Stimulated activated naive CD8-positive, alpha-beta T cell treated with anti-CD3 and anti-CD28 coated beads, Interleukin-15, Interleukin-2, amounts not matched to agents 100 U/mL and 50 U/mL, for 24 hours (primary cell): ENCODE measurements at places on chromosomes 11 and 22.
A peak's percentile ranks its signal among the peaks of the same experiment; 100 is the strongest.

GRCh38 chr11:72237112-72237931 lies 6.7 kb downstream of the PHOX2A start:
- no peak for DNase-seq

DNA sequence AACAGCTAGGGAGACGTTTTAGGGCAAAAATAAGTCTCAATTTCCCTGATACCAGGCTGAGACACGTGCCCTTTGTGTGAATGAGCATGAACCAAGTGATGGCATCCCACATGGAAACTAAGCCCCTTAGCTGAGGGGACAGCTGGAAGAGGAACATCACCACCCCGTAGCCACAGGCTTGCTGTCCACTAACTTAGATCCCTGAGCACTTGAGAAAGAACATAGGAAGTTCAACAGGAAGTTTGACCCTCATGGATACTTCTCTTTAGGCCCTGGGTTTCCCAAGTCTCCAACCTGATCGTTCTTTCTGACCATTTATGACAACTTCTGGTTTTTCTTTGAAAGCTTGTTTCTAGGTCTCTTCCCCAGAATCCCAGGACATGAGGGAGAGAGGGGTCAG lies 11.6 kb upstream of the CKAP5 start:
- DNase-seq: no peak

DNA sequence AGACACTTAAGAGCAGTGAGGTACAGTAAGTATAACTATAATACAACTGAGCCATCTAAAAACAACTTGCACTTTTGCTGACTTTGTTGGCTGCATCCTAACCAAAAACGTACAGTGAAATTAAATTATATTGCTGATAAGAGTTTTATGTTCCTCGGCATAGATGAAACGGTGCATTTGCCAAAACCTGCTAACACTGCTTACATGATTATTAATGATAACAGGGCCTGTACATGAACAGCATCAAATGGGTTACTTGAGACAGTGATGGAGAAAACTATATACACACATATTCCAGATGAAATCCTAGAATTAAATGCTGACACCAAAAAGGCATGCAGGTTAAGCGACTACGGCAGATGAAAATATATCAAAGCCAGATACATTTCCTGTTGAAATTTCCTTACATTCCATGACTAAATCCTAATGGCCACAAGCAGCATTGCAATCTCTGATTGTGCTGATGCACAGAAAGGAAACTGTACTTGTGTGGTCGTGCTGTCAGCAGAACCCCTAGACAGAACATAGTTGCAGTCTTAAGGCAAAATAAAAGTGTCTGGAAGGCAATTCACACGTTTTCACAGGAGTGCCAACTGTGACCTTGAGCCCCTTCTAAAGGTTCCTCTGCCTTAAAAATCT lies 143.9 kb downstream of the CADM1 start:
- no peak for DNase-seq

DNA sequence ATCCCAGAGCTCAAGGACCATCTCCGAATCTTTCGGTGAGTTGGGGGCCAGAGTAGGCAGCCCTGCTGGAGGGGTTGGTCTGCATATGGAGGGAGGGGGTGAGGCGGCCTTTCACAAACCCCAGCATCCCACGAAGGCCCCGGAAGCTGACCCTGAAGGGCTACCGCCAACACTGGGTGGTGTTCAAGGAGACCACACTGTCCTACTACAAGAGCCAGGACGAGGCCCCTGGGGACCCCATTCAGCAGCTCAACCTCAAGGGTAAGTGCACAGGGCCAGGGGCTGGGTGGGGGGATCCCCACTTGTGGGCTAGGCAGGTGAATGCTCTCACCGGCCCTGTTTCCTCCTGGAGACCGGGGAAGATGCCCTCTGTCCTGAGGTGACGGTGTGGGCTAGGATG lies 6.2 kb downstream of the TRPT1 start:
- no peak for DNase-seq

GRCh38 chr22:26584010-26584409 lies 5.9 kb downstream of the TPST2 start:
- DNase-seq: no peak

DNA sequence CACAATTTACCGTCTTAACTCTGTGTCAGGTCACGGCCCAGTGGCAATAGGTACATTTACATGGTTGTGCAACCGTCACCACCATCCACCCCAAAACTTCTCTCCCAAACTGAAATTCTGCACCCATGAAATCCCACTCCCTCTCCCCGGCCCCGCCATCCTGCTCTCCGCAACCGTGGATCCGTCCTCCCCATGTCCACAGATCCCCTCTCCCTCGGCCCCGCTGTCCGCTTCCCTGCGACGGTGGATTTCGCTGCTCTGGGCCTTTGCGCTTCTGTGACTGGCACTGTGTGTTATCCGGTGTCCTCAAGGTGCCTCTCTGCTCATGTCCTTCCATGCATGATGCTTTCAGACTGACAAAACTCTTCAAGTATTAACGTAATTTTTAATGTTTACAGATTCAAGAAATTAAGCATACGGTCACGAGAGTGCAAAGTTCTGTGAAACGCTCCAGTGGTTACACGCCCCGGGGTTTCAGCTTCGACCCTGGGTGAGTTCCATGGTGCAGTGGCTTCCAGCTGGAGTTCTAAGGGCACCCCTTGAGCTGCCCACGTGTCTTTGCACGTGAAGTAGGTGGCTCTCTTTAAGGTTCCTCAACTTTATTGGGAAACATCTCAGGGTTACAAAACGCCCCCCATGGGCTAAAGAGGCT lies 76.4 kb downstream of the KCNQ1 start:
- no peak for DNase-seq

DNA sequence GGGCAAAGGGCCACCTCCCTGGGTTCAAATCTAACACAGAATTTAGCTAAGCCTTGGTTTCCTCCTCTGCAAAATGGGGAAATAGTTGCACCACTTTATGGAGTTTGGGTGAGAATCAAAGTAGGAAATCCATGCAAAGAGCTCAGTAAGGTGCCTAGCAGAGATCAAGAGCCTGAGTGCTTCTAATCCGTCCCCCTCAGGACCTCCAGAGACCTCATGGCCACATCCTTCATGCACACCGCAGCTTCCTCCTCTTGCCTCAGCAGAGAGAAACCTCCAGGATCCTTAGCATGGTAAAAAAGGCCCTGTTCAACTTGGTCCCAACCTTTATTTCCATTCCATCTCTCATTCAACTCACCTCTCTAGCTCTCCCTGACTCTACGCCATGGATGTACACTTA lies 37.8 kb upstream of the NAV2 start:
- no peak for DNase-seq

DNA sequence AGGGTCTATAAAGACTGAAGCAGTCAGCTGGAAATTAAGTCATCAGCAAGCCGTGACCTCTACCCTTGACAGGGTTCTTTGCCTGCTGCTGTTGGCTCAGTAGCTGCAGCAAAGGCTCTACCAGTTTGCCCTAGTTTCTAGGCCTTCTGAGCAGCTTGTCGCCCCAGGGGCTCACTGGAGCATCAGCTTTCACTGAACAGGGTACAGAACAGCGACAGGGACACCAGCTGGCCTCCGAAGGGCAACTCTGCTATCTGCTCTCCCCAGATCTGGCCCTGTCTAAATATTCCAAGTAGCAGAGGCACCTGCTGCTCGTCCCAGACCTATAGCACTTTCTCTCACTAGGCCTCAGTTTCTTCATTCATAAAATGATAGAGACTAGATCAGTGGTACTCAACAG lies 42.4 kb downstream of the SMCO4 start:
- DNase-seq: no peak

- DNase-seq: no peak
Observed at GRCh38 chr22:46547883-46548244, 10.4 kb upstream of the CELSR1 start.

DNA sequence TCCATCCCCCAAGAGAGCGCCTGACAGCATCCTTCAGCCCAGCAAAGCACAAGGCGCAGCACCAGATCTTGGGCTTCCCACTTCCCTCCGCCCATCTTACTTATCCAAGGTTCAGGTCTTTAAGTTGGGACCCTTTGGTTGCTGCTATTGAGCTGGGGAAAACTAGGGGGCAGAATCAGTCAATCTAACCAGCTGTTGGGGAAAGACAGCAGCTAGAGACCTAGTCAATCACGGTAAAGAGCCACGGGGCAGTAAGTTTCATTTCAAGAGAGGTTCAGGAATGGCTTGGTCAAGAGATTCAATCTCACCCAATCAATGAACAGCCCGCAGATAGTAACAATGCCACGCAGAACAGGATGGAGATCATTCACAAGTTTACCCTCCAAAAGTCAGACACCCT lies 1.7 kb downstream of the ABTB2 start:
- DNase-seq: no peak

- DNase-seq: no peak
Observed at GRCh38 chr11:10426475-10426874, 28.6 kb upstream of the AMPD3 start.

DNA sequence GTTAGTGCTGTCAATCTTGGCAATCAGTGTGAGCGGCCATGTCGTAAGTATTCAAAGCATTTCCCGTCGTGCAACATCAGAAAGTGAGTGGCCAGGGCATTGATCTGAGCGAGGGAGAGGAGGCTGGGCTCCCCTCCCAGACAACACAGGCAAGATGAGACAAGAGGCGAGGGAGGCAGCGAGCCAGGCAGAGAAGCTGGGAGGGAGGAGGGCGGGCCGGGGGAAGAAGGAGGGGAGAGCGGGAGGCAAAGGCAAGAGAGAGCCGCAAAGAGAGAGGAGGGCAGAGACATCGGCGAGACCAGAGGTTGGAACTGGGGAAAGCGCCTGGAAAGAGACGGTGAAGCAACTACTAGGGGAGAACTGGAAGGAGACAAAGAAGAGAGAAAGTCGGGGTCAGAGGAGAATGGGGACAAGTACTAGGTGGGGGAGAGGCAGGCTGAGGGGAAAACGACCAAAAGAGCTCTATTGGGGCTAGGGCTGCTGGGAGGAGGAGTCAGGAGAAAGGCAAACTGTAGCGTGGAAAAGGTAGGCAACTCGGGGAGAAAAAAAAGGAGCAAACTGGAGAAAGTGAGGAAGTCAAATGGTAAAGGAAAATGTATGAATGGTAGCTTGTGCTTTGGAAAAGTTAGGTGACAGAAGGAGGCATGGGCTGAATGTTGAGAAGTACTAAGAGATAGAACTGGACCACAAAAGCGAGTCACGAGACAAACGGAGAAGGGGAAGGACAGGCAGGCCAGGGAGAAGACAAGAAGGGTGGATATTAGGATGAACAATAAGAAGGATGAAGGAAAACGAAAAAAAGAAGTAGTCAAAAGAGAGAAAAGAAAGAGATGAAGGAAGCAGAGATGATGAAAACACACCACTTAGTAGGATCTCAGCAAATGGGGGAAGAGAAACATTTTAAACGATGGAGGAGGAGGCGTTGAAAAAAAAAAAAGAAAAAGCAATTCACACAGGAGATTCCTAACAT lies 130.5 kb upstream of the C11orf58 start:
- no peak for DNase-seq

GRCh38 chr11:124891373-124891861 lies 6.2 kb downstream of the ROBO4 start:
- no peak for DNase-seq

GRCh38 chr22:17159504-17159951 lies 451 bp upstream of the HDHD5 start:
- DNase-seq: peak; percentile 77

DNA sequence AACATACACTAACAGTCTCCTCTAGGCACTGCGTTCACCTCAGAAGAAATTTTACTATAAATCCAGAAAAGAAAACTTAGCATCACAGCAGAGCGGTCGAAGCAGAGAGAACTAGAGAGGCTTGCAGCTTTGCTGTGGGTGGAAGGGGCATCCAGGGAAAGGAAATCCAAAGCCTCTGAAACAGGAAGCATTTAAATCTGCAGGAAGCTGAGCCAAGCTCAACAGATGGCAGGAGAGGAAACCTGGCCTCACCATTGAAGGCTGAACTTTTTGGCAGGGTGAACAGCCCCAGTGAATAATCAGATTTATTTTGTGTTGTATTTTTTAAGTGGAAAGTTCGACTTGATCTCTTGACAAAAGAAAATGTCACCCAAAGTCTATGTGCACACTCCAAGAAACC lies 858.1 kb downstream of the OPCML start:
- DNase-seq: no peak

- no peak for DNase-seq
Observed at GRCh38 chr11:118201966-118202365, 22.8 kb downstream of the JAML start.

GRCh38 chr11:124754309-124754708 lies 2.3 kb upstream of the VSIG2 start:
- no peak for DNase-seq

DNA sequence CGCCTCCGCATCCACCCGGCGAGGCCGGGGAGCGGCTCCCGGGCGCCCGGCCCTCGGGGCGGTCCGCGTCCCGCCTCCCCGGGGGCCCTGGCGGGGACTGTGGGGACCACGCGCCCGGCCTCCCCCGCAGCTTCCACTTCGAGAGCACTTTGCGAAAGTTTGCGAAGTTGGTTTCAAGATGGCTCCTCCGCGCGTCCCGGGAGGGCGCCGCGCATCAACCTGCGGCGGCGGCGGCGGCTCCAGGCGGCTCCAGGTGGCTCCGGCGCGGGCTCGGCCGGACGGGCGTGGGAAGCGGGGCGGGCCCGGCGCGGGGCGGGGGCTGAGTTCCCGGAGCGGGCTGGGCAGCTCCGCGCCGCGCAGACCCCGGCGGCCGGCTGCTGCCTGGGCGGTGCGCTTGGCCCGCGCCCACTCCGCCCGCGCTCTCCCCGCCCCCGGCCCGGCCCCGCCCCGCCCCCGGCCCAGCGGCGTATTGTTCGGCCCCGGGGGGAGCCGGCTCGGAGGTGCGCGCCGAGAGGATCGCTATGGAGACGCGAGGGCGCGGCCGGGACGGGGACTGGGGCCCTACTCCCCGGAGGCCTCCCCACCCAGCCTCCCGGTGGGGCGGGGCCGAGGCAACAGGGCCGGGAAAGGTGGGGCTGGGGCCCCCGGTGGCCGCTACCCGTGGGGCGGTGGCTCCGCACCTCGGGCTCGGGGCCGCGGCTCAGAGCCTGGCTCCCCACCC lies at the start of gene CELSR1:
Gene CELSR1 (minus strand): TSS at position 396 of the 721 bp plus-strand sequence. CDS start 450 bp downstream, outside the sequence.
- DNase-seq: peak; percentile 31

- DNase-seq: no peak
Observed at GRCh38 chr22:29260031-29260560, 7.7 kb downstream of the RHBDD3 start.

- no peak for DNase-seq
Observed at GRCh38 chr11:122197066-122197987, 81.3 kb upstream of the BLID start.

DNA sequence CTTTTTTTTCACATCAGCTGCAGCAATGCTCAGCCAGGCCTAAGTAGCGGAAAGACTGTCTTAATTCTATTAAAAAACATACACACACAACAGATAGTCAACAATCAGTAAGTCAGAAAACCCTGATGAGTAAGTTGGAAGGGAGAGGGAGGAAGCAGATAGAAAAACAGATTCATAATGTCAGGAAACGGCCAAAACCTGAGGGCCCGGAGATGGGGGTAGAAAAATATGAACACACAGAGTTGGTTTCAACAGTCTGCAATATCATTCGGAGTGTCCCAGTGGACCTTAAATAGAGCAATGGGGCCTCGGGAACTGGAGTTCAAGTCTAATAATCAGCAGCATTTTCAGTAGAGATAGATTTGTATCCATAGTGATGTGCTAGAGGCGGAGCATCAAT lies 14.8 kb downstream of the LRRC55 start:
- no peak for DNase-seq

DNA sequence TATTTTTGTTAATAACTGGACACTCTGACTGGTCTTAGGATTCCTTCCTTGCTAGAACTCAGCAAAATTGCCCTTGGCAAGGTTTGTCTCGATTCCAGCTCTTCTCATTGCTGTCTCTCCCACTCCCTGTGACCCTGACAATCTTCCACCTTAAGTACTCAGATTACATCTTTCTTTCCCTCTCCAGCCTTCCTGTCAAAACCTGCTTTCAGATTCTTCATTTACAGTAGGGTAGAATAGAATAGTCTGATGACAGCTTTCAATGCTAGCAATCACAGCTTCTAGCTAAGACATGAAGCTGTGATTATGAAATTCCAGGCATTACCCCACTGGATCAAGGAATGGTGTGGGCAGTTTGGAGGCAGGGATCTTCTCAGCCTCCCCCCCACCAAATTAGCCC lies 39.2 kb upstream of the LMO2 start:
- no peak for DNase-seq
